Glomerular endothelial cell (primary cell): ENCODE measurements at places on chromosomes 12 and 14. TPM values are rescaled to one million over a fixed set of nuclear protein-coding genes. Genes with fewer than 3 reads are reported as not detected.

DNA sequence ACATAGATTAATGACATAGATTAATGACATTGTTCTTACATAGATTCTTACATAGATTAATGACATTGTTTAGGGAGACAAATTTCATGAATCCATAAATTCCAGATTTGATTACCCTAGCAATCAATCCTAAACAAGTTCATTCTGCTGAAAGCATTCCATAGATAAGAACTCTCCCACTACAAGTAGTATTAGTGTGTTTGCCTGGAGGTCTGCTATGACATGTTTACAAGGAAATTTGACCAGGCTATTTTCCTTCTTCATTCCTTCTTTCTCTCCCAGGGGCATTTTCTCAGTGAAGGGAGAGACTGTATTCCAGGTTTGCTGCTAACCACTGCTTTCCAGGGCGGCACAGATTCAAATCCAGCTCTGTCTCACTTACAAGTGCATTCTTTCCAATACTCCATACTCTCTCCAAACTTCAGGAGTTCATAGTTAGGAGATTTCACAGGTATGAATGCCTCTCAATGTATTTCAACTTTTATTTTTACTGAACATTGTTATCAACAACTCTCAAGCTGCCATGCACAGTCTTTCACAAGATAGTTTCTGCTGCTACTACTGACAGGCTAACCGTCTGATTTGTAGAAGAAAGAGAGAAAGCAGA lies 134.5 kb downstream of the SLC38A1 start:
- DNase-seq: no peak

DNA sequence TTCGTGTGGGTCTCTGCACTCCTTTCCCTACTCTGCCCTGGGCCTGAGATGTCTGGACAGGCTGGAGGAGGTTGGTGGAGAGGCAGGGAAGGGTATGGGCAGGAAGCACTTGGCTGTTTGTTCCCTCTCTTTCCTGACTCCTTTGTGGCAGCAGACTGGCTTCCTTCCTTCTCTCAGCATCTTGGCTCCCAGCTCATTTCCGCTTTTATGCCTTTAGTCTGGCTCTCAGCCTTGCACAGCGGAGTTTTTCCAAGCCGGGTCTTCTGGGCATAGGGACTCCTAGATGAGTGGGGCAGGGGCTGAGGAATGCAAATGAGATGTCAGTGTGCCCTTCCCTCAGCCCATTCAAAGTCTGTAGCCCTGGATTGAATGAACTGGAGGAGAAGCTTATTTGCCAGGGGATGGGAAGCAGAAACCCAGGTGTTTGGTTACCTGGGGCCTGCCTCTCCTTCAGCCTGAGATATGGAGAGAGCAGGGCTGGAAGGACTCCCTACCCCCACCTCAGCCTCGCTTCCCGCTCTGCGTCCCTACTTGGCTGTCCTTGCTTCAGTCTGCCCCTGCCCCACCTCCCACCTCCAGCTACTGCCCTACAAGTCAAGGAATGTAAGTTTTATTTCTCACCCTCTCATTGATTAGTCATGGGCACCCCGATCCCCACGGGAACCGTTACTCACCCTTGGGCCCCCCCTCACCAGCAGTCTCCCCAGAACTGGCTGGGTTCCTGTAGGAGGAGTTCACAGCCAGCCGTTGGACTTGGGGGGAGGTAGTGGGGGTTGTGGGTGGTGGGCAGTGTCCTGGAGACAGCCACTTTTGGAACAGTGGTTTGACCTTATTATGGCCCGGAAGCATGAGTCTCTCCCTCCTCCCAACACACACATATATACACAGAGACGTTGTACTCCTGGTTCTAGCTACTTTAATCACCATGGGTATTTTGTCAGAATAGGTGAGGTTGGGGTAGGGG lies 9.3 kb upstream of the ITGA5 start:
- DNase-seq: no peak

DNA sequence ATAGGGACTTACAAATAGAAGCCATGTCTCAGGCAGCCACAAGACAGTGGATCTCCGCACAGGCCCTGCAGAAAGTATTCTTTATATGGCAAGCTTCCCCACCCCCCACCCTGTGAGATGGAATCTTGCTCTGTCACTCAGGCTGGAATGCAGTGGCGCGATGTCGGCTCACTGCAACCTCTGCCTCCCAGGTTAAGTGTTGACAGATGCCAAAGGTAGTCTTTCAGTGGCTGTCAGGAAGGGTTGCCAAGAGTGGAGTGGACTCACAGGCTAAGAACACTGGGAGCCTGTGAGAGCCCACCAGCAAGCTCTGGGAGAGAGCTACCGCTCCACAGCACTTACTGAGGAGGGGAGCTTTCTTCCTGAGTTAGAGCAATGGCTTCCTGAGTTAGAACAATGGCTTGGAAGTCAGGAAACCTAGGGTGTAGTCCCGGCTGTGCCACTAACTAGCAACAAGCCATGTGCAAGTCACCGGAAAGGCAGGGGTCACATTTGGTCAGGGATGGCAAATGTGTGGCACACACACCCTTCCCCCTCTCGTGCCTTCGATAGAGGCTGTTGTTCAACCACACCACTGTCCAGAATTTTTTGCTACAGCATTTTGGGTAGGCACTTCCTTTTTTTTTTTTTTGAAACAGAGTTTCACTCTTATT lies 2.6 kb downstream of the RNASE1 start:
- DNase-seq: no peak

- DNase-seq: no peak
Observed at GRCh38 chr14:76867516-76868453, 41.6 kb downstream of the LRRC74A start.

DNA sequence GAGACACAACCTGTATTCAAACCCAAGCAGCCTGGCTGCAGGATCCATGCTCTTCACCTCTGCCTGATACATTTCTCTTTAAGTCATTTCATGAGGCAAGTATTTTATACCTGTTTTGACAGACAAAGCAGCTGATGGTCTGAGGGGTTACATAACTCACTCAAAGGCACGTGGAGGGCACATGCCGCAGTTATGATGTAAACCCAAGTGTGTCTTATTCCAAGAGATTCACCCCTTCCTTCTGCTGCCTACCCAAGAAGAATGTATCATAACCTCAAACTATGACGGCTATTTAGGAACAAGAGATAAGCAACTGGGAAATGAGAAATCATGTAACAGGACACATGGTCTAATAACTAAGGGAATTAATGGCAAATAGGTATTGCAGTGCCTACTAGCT lies 329.8 kb upstream of the TMPO start:
- DNase-seq: no peak

The ACVRL1 gene
- total RNA-seq: 933 and 964 TPM in 2 replicates

The ISM2 gene
- total RNA-seq: 0.41 TPM in 1 of 2 replicates, not detected in the other

GRCh38 chr12:6443361-6443983 lies 1.3 kb upstream of the CD27 start:
- DNase-seq: no peak

The PLEKHG7 gene
- not detected in 2 replicates for total RNA-seq

GRCh38 chr12:104643093-104643818 lies 186.5 kb downstream of the CHST11 start:
- DNase-seq: no peak
